ENCODE measurements at places on chromosomes 4 and X. TPM values are rescaled to one million over a fixed set of nuclear protein-coding genes. Genes with fewer than 3 reads are reported as not detected.
A peak's percentile ranks its signal among the peaks of the same experiment; 100 is the strongest.

- DNase-seq = no peak
Observed at GRCh38 chr4:5143940-5144339, 92.7 kb downstream of the STK32B start.

DNA sequence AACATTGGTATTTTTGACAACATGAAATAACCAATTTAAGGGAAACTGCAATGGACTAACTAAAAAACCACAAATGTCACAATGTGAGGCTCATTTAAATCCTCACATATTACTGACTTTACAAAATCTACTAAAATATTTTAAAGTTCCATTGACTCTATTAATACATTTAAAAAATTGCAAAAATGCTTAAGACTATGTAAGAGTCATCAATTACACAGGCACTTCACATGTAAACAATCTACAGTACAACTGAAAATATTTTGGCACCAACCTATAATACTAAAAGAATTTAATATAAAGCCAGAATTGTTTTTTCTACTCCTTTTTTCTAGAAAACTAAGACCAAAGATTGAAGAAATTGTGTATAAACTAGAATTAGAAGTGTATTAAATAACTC lies 76.8 kb upstream of the RBMXL3 start:
- peak; percentile 8 for DNase-seq

GRCh38 chrX:40247848-40248622 lies 150.3 kb upstream of the BCOR start:
- no peak for DNase-seq

- DNase-seq = peak; percentile 12
Observed at GRCh38 chr4:172680691-172681090, 487.9 kb upstream of the GALNT7 start.

DNA sequence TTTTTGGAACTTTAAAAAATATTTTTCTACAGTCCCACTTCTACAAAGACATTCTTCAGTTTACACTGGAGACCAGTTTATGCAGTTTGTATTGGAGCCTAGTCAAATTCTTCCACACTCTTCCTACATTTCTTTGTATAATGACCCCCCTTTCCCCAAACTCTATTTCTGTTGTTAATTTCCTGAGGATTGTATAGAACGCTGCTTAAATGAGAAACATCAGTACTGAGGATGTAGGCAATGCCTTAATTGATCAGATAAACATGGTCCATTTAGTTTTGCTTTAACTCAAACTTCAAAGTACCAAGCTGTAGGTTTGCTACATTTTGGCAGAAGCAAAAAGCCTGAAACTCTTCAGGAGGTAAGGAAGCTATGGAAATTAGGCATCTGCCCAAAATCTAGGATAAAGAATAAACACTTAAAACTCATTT lies 155.5 kb downstream of the SLC7A11 start:
- no peak for DNase-seq

Gene SHROOM4
- total RNA-seq = 2.2 TPM

- peak; percentile 10 for DNase-seq
Observed at GRCh38 chrX:132488180-132488705, 595 bp downstream of the MBNL3 start.

DNA sequence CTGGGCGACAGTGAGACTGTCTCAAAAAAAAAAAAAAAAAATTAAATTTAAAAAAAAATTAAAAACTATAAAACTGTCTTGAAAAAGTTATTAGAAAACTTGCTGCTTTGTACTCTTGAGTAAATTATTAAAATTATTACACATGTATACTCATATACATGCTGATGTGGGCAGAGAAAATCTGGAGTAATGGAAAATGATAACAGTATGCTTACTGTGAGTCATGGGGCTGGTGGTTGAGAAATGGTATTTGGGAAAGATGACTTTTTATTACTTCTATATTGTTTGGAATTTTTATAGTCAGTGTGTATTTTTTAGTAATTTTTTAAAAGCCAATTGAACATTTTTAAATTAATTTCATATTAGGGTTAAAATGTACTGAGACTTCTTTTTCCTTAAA lies 7.5 kb downstream of the YY2 start:
- peak; percentile 39 for DNase-seq

Gene PRKG2
- 2.0 TPM for total RNA-seq

Gene NR0B1
- not detected for total RNA-seq

DNA sequence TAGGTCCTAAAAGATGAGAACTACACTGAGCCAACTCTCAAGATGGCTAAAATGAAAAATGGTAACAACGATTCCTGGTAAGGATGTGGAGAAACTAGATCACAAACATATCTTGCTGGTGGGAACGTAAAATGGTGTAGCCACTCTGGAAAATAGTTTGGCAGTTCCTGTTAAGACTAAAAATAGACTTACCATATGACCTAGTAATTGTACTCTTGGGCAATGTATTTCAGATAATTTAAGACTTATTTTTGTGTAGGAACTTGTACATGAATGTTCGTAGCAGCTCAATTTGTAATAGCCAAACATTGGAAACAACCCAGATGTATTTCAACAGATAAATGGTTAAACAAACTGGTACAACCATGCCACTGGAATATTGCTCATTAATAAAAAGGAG lies 106.2 kb downstream of the HDAC8 start:
- no peak for DNase-seq

- DNase-seq = peak; percentile 56
Observed at GRCh38 chr4:52911684-52912294, 49.7 kb downstream of the RASL11B start.
